ENCODE measurements at places on chromosomes 2 and 18.

- no peak for DNase-seq
These were observed 31.1 kb downstream of the TMEM178A start for GRCh38 chr2:39696838-39697237.

DNA sequence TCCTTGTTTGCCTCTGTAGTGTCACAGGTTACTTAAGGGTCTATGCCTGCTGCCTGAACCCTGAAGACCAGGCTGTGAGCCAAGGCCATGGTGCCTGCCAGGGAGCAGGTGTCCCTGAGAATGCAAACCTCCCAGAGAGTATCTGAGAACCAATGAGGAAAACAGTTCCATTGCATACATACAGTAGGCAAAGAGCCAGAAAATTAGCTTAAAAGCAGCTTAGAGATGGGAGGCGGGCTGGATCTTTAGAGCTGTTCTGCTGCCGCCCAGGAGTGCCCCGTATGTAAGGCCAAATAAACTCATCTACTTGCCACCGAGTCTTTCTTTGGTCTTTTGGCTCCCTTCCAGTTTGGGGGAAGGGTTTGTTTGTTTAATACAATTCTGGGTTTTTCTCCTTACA, 327.9 kb downstream of the CLIP4 start:
- no peak for DNase-seq

GRCh38 chr18:28175930-28176697, 816 bp downstream of the CDH2 start:
- no peak for DNase-seq

DNA sequence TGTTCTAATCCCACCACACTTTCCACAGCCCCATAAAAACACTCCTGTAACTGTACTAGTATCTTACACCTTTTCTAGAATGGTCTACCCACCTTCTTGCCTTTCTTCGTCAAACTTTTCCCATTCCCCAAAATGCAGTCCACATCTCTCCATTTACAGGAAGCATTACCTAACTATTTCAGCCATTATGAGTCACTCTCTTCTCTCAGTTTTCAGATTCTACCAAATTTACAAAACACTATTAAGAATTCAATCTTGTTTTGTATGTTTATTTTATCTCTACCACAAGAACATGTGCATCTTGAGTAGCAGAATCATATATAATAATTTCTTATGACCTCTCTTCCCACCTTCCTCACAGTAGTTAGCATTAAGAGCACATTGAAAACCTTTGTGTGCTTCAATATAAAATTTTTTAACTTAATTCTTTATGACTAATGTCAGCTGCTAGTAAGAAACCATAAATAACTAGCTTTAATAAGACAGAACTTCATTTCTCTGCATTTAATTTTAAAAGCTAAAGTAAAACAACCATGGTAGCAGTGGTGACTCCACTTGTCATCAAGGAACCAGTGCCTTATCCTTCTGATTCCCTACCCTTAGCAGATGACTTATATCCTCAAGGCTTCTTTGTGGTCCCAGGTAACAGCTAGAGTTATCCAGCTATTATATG, 56.6 kb upstream of the MAP2 start:
- no peak for DNase-seq

- DNase-seq, result no peak
These were observed 49.1 kb downstream of the MYO7B start for GRCh38 chr2:127584516-127585033.

GRCh38 chr18:38940863-38941531, 1375.4 kb upstream of the CELF4 start:
- DNase-seq, result no peak

GRCh38 chr2:28333606-28334526, 58.8 kb upstream of the FOSL2 start:
- DNase-seq, result no peak

- DNase-seq, result no peak
These were observed 157.7 kb downstream of the HNMT start for GRCh38 chr2:138121666-138122661.

- no peak for DNase-seq
These were observed 40.4 kb upstream of the FAM124B start for GRCh38 chr2:224442071-224442967.

- DNase-seq, result no peak
These were observed 44.6 kb downstream of the SCN7A start for GRCh38 chr2:166449439-166449838.

GRCh38 chr2:20621366-20622295, 29.3 kb downstream of the HS1BP3 start:
- DNase-seq, result no peak

GRCh38 chr18:77103991-77104531, 28.5 kb downstream of the MBP start:
- DNase-seq, result no peak

- DNase-seq, result no peak
These were observed 103.8 kb upstream of the NEDD4L start for GRCh38 chr18:57940166-57940660.

- DNase-seq, result no peak
These were observed 295.1 kb upstream of the TNP1 start for GRCh38 chr2:217154923-217155322.

DNA sequence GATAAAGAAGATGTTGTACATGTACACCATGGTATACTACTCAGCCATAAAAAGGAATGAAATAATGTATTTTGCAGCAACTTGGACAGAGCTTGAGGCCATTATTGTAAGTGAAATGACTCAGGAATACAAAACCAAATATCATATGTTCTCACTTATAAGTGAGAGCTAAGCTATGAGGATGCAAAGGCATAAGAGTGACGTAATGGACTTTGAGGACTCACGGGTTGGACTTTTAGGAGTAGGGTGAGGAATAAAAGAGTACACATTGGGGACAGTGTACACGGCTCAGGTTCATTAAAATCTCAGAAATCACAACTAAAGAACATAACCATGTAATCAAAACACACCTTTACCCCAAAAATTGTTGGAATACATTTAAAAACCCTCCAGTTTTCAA, 206.4 kb downstream of the RIT2 start:
- no peak for DNase-seq

DNA sequence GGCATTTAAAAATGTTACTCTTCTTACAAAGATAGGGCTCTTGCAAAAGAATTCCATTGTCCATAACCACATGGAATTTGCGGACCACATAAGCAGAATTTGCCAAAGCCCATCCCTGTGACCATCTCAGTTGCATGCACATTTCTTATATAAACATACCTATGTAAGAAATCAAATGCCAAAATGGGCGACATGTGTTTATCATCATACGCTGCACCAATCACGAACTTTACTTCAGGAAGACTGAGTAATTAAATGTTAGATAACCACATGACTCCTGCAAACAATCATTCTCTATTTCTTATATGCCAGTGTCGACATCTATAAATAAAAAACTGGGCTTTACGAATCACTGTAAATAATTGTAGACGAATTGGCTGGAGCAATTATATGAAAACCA, 186.1 kb upstream of the RBMS1 start:
- DNase-seq, result no peak

DNA sequence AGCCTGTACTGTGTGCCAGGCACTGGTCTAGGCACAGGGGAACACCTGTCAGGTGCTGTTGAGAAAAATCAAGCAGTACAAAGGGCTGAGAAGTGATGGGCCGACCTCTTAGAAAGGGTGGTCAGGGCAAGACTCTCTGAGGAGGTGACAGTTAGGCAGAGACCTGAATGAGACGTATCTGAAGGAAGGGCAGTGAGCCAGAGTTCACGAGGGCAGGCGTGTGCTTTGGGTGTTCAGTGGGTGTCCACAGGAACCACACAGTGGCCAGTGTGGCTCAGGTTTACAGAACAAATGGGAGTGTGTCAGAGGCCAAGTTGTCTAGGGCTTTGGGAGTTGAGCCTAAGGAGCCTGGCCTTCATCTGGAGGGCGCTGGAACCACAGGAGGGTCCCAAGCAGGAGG, 6.2 kb downstream of the ARMC9 start:
- DNase-seq, result no peak

- no peak for DNase-seq
These were observed at the start of gene CDH2 for GRCh38 chr18:28176948-28177827. Gene CDH2 (minus strand): TSS chr18:28177130. CDS start chr18:28177022, 108 bp downstream.

DNA sequence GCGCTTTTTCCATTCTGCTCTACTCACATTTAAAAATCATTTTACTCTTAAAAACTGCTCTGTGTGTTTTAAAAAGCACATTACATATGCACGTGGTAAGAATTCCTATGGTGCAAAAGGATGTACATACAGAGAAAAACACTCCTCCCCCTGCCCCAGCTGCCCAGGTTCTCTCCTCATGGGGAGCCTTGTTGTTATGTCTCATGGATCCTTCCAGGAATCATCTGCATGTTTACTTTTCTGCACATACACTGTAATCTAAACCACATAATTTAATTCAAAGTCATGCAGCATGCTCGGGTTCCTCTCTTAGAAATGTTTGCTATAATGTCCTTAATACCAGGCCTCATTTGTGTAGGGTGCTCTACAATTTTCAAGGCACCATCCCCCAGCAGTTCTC, 243.3 kb downstream of the LOXHD1 start:
- no peak for DNase-seq

DNA sequence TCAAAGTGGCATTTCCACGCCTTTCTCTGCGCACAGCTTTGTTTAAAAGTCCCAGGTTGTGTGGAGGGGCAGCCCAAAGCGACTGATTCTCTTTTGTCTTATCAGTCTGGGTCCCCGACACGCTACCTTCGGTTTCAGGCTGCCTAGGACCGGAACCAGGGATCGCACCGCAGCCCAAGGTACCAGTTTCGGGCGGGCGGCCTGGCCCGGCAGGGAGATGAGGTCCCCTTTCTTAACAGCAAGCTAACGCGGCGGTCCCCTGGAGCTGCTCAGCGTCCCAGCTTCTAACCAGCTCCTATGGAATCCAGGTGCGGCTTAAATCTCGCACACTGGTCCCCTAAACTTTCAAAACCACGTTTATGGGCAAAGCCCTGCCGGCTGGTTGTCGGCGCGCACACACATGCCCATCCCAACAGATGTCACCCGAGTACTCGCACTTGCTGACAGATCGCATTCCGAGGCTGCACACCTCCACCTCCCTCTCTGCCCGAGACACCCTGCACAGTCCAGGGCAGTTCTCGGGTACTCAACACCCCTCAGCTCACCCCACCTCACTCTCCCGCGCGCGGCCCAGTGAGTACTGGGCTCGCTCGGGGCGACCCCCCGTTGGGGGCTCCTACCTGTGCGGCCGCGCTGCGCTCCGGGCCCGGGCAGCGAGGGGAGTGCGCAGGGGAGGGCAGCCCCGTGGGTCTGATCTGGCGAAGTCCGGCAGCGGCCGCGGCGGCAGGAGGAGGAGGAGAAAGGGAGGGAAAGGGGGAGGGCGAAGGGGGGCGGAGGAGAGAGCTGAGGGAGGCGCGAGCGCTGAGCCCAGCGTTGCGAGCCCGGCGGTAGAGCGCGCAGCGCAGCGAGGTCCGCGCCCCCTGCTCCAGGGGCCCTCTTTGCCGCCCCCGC, at the start of gene EFEMP1:
EFEMP1 (minus strand) TSS at position 692 of the 891 bp plus-strand sequence. CDS start 1,342 bp downstream, outside the sequence.
- no peak for DNase-seq

- no peak for DNase-seq
These were observed 254.3 kb downstream of the LRRTM1 start for GRCh38 chr2:80050246-80050645.

GRCh38 chr2:176111846-176112374, 4.7 kb upstream of the HOXD10 start:
- no peak for DNase-seq

DNA sequence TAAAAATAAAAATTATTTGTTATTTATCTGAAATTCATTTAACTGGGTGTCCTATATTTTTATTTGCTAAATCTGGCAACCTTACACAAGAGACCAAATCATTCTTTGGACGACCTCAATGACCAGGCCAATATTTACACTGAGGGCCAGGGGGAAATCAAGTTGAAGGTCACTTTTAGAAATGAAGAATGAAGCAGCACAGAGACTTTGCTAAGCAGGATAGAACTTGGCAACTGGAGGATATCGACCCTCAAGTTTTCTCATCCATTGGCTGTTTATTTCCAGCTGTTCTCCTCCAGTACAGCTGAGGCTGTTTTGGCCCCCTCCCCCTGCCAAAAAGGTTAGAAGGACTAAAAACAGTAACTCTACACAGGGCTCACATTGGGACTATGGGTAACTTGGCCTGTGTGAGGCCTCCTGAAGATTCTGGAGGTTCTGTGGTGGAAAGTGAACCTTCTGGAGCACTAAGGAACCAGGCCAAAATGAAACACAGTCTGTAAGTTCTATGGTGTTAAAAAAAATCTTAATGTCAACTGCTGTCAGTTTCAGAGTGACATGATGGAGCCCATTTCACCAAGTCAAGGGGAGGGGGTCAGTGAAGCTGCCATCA, 32.2 kb upstream of the ZFP36L2 start:
- no peak for DNase-seq

DNA sequence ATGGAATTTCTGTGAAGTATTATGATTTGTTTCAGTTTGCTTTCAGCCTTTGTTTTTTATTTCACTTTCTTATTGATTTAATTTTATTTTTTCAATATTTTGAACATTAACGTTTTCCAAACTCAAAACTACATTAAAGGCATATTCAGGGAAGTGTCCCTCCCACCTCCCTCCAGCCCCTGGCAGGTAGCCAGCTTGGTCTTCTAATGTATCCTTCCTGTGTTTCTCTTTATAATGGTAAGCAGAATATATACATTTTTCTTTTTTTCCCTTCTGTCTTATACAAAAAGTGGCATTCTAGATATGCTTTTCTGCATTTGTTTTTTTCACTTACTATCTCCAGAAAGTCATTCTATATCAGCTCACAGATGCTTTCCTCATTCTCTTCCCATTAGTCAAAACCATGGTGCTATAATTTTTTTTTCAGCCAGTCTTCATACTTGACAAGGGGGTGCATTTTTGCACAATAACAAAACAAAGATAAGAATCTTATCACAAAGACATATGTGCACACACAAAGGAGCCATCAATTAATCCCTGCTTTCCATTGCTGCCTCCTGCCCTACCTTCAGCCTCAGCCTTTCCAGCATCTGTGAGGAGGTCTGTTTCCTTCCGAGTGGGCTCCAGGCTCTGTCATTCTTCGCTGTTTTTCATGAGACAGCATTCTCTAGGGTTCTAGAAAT, 33.7 kb upstream of the TMEM177 start:
- no peak for DNase-seq

DNA sequence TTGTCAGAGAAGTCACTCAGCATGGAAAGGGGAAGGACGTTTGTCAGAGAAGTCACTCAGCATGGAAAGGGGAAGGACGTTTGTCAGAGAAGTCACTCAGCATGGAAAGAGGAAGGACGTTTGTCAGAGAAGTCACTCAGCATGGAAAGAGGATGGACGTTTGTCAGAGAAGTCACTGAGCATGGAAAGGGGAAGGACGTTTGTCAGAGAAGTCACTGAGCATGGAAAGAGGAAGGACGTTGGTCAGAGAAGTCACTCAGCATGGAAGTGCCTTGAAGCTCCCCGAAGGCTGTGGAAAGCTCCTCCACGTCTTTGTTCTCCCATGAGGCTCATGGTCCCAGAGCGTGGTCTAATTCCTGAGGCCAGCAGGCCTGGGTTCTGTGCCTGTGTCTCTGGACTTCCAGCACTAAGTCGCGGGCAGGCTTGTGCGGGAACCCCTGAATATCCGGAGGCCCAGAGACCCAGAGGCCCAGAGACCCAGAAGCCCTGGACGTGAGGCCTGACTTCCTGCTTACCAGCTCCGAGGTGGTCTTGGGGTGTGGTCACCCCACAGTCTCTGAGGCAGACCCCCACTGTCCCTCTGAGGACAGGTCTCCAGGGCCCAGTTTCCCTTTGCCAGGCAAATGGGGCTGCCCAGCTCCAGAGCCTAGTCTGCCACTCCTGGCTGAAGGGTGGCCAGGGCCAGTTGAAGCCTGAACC, 70.4 kb upstream of the TWIST2 start:
- no peak for DNase-seq

Data from esophagus squamous epithelium (tissue), 5 donors.